ENCODE measurements at places on chromosomes 3 and 15.
A peak's percentile ranks its signal among the peaks of the same experiment; 100 is the strongest.

DNA sequence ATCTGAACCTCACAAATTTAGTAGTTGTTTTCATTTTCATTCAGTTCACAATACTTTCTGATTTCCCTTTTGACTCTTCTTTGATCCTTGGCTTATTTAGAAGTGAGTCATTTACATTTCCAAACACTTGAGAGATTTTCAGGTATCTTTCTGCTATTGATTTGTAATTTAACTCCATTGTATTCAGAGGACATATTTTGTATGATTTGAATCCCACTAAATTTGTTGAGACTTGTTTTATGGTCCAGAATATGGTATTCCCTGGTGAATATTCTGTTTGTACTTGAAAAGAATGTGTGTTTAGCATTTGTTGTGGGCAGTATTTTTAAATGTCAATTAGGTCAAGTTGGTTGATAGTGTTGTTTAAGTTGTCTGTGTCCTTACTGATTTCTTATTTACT lies 29.6 kb downstream of the FAN1 start:
- DNase-seq, result no peak

DNA sequence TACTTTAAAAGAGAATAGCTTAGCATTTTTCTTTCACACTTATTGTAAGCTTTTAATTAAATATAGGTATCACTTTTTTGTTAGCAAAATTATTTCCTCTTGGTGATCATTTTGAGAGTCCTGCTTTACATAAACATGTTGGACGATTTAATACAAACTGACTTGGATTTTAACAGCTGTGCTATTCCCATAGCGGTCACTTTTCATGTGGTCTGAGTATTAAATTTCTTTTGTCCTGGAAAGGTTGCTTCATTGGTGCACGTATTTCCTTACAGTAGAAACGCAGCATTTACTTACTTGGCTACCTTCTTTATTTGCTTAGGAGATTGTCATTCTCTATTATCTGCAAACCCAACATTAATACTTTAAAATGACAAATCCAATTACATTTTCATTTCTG lies 109.4 kb downstream of the ATG7 start:
- no peak for DNase-seq

DNA sequence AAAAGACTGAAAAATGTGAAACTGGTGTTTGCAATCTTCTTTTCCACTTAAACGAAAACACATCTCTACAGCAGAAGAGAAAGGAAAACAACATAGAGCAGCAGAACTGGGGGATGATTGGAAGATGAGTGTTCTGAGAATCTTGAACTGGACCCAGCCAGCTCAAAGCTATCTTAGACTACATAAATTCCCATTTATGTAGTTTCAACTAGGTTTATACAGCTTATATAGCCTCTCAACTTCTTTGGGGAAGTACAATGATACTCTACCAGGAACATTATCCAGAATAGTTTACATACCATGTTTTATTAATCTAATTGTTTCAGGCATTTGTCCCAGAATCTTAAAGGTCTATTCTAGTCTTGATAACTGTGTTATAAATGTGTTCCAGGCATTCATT lies 658.2 kb upstream of the LMCD1 start:
- DNase-seq, result no peak

GRCh38 chr3:100650651-100651619 lies 41.5 kb downstream of the ADGRG7 start:
- peak; percentile 62 for DNase-seq

GRCh38 chr3:177683586-177683985 lies 486.3 kb upstream of the TBL1XR1 start:
- no peak for DNase-seq

DNA sequence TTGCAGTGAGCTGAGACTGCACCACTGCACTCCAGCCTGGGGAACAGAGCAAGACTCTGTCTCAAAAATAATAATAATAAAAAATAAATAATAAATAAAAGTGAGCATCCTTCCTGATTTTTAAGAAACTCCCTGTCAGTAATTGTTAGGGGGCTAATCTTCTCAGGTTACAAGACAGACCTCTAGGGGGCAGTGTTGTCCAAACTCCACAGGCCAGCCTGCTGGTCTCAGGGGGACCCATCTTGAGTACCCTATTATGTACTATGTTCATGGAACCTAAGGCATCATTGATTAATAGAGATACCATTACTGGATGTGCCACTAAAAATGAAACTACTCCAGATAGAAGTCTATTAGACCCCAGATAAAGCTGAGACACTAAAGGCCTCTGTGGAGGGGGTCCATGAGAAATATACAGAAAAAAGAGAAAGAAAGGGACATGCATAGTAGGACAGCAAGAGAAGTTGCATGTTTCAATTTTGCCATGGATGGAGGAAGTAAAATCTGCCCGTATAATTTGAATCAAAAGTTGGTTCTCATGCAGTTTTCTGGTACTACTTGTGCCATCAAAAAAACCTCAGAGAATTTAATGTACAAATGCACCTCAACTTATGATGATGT lies 85.5 kb upstream of the CDV3 start:
- no peak for DNase-seq

DNA sequence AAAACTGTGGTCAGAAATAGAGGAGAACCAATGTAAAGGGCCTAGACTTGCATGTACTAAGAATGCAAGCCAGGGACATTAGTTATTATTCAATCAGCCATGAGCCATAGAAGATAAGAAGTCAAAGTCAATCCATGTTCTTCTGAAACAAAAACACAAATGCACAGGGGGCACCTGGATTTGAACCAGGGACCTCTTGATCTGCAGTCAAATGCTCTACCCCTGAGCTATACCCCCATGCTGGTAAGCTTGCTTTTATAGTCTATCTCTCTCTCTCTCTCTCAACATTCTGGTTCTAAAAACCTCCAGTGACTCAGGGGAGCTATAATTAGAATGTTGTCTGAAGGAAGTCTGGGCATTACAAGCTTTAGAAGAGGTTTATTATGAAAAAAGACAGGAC lies 85.6 kb upstream of the ACP3 start:
- no peak for DNase-seq

DNA sequence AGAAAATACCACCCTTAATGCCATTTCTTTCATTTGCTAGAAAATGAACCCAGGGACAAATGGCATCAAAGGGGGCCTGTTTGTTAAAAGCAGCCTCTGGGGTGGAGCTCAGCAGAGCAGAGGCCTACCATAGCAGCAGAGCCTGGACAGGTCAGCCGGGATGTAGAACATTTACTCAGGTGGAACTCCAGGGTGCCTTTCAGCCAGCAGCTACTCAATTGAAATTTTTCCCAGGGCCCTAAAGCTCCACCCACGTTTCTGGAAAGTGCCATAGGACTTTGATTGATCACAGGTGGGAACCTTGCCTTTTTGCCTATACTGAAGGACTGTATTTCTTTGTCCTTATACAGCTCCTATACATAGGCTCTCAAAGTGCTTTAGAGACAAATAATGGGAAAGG lies 74.5 kb upstream of the C15orf61 start:
- no peak for DNase-seq

DNA sequence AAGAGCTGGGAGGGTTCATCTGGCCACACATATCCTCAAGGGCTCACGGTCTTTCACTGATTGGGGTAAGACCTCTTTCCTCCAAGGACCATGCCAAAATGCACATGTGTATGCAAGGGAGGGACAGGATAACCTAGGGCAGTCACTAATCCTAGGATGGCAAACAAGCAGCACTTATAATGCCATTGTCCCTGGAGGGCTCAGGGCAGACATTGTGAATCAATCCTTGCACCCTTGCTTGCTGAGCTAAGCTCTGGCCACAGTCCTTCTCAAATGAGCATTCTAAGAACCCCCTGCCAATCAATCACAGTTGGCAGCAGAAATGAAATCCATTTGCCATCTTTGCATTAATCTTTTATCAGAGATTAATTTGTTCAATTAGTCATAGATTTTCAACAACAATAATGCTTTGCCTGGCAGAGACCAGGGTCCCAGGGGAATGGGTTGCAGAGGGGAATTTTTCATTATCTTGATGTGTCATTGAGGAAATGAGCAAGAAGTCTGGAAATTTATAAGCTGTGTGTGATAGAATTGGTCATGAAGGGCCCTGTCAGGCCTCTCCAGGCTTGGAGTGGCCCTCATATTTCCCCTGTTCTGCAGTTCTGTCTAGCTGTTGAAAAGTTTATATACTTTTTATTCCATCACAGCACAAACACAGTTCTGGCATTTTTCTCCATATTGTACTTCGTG lies 57.2 kb upstream of the KY start:
- DNase-seq, result peak; percentile 66

All from muscle of back (tissue), 13 donors.